ENCODE measurements at places on chromosomes 6 and 20.

DNA sequence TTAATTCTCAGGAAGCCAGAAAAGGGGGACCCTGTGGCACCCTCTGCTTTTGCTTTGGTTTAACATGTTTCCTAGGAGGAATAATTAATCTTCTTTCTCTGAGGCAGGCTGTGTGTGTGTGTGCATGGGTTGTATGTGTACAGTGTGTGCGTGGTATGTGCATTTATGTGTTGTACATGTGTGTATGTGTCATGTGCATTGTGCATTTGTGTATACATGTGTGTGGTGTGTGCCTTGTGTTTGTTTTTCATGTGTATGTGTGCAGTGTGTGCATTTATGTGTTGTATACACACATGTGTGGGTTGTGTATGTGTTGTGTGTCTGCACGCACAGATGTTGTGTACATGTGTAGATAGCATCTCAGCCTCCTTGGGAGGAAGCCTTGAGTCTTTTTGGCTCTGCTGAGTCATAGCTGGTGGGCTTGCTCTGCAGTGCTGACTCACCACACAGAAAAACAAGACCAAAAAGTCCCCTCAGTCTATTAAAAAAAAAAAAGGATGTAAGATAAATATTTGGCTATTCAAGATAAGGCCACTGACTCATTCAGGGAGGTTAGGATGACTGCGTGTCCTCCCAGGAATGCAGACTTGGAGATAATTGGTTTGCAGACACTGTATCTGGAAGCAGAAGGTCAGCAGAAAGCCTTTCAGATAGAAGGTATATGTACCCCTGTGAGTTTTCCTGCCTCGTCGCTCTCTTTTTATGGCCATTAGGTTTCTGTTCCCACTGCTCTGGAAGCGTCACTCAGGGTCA lies 58.6 kb downstream of the SYNJ2 start:
- peaks cover 52% of the 10 kb centered on the region for H3K4me1 ChIP-seq
- no peaks in the 10 kb centered on the region for H3K27me3 ChIP-seq
- H3K4me3 ChIP-seq = no peak overlapping the region
- peak overlapping the region; percentile 93 for H3K27ac ChIP-seq
- DNase-seq = peak; percentile 84

- H3K27me3 ChIP-seq = no peaks in the 10 kb centered on the region
- H3K4me3 ChIP-seq = no peak overlapping the region
- peaks cover 5% of the 10 kb centered on the region for H3K4me1 ChIP-seq
- no peaks in the 10 kb centered on the region for H3K36me3 ChIP-seq
- no peak overlapping the region for H3K27ac ChIP-seq
- no peak for DNase-seq
Measured at GRCh38 chr6:15239616-15240364, 6.1 kb upstream of the JARID2 start.

DNA sequence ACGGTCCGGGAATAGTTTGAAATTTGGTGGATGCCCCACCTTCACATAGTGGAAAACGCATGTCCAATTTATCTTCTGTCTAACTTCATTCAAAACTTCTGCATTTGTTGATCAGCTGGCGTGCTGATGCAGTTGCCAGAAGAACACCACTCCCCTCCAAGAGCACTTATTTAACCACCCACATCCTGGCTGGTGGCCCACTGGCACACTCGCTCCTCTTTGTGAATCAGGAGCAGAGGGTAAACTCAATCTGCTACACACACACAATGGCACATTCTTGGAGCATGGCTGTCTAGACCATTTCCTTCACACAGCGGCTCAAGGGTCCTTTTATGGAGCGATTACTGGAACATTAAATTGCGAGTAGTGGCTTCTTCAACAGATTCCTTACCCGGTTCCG lies 55.1 kb upstream of the CEP162 start:
- no peaks in the 10 kb centered on the region for H3K36me3 ChIP-seq
- DNase-seq = no peak
- no peaks in the 10 kb centered on the region for H3K4me1 ChIP-seq
- no peak overlapping the region for H3K27ac ChIP-seq
- H3K4me3 ChIP-seq = no peak overlapping the region

DNA sequence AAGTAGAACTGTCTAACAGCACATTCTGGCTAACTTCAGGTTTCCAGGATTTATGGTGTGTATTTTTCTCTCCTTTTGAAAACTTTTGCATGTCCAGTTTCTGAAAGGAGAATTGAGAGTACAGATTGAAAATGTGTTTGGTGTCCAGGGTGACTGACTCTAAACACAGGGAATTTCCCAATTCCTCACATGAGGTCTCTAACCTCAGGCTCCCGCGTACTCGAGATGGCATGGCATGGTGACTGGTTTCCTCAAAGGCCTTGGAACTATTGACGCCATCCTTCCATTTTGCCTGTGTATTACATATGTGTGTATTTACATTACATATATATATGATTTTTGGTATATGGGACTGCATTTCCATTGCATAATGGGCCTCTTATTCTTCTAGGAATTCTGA lies 52.5 kb downstream of the PRND start:
- DNase-seq = no peak
- H3K27me3 ChIP-seq = no peaks in the 10 kb centered on the region
- no peaks in the 10 kb centered on the region for H3K4me1 ChIP-seq
- no peak overlapping the region for H3K4me3 ChIP-seq

DNA sequence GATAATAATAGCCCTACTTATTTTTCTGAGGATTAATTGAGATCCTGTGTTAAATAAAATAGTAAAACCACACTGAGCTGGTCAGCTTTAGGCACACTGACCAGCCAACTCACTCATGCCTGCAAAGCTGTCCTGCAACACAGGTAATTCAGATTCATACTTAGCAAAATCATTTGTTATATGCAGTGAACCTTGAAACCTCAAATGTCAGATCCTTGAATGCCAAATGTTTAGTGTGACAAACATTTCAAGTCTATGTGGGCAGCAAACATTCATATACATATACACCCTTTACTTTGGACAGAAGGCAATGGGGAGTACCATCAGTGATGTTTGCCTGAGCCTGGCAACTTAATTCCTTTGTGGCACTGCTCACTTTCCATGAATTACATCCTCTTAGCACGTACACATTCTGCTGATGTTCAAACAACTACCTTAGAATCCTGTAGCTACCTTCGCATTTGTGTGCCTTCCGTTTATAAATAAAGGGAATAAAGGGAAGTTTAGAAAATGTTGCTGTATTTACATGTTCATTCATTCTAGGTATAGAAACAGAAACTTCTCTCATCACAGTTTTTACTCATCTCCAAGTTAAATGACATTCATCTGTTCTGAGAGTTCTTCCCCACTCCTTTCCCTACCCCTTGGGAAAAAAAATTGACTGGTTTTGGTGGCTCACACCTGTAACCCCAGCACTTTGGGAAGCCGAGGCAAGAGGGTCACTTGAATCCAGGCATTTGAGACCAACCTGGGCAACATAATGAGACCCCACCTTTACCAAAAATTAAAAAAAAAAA lies 140.8 kb downstream of the ZFAND3 start:
- no peaks in the 10 kb centered on the region for H3K27me3 ChIP-seq
- no peak overlapping the region for H3K27ac ChIP-seq
- no peaks in the 10 kb centered on the region for H3K4me1 ChIP-seq
- no peak for DNase-seq
- H3K4me3 ChIP-seq = no peak overlapping the region
- no peaks in the 10 kb centered on the region for H3K36me3 ChIP-seq

GRCh38 chr20:23327617-23328333 lies 22.8 kb upstream of the NXT1 start:
- H3K36me3 ChIP-seq = no peaks in the 10 kb centered on the region
- DNase-seq = no peak
- H3K27ac ChIP-seq = no peak overlapping the region
- no peaks in the 10 kb centered on the region for H3K4me1 ChIP-seq
- H3K27me3 ChIP-seq = no peaks in the 10 kb centered on the region
- H3K4me3 ChIP-seq = no peak overlapping the region

GRCh38 chr20:31633339-31633914 lies 4.3 kb upstream of the COX4I2 start:
- no peak overlapping the region for H3K27ac ChIP-seq
- H3K4me3 ChIP-seq = no peak overlapping the region
- no peaks in the 10 kb centered on the region for H3K36me3 ChIP-seq
- peak; percentile 41 for DNase-seq

DNA sequence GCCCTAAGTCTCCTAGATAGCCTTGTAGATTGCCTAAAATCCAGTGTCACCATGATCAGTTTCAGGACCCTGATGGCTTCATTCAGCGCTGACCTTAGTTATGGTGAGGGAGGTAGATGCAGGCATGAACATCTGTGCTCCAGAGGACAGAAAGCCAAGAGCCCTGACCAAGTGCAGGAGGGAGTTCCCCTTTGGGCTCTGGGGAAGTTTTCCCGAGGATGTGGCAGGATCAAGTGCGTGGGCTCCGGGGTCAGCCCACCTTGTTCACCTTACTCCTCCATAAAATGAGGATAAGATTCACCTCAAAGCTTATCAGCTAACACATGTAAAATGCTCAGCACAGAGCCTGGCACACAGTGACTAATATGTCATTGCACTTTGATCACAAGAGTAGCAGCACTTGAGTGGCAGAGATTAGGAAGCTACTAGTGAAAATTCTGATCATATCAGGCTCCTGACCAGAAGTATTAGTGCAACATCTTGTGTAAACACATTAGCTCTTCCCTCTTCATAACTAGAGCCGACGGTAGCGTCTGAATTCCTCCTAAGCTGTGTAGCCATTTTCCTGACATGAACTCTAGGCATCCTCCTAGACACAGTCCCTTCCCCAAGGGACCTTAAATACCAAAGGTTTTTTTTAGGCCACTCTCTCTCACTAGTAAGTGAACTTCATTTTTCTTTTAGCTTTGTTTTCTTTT lies 125.2 kb downstream of the SULF2 start:
- H3K4me3 ChIP-seq = no peak overlapping the region
- no peak overlapping the region for H3K27ac ChIP-seq
- DNase-seq = no peak
- H3K27me3 ChIP-seq = no peaks in the 10 kb centered on the region
- no peaks in the 10 kb centered on the region for H3K36me3 ChIP-seq

DNA sequence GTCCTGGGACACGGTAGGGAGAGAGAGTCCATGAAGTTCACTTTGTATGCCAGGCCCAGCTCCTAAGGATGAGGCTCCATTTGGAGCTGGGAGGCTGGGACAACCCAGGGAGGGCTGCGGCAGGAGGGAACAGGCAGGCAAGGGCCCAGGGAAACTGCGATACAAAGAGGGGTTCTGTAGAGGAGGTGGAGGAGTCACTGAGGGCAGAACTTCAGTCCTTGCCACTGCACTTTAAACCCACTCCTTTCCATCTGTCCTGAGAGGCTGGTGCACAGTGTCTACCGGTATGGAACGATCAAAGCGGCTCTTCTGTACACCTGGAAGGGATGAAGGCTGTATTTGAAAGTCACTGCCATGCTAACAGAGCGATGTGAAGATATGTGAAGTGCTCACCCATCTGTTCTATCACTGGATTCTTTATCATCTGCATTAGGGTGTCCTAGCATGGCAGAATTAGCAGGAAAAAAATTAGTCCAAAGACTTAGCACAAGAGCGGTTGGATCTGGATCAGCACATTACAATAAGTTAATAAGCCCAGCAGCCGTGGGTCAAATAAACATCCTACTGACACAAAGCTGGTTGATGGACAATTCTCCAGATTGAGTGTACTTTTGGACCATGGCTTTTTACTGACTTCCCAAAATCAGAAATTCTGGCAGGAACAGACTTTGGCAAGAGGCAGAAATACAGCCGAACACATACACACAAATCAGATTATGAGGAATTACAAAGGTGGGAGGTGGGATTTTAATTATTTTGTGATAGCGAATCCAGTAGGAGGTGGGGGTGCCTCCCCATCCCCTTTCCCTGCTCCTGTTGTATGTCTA lies 20.9 kb upstream of the ZFAND3 start:
- no peaks in the 10 kb centered on the region for H3K36me3 ChIP-seq
- DNase-seq = no peak
